Prostate gland (tissue), 2 donors: ENCODE measurements at places on chromosomes 16 and 17. TPM values are rescaled to one million over a fixed set of nuclear protein-coding genes. Genes with fewer than 3 reads are reported as not detected.

- H3K36me3 ChIP-seq = no peaks in the 10 kb centered on the region
- no peak overlapping the region for H3K4me3 ChIP-seq
- H3K27me3 ChIP-seq = no peaks in the 10 kb centered on the region
- H3K4me1 ChIP-seq = peaks cover 17% of the 10 kb centered on the region
Observed at GRCh38 chr16:53083119-53083518, 28.3 kb downstream of the CHD9 start.

DNA sequence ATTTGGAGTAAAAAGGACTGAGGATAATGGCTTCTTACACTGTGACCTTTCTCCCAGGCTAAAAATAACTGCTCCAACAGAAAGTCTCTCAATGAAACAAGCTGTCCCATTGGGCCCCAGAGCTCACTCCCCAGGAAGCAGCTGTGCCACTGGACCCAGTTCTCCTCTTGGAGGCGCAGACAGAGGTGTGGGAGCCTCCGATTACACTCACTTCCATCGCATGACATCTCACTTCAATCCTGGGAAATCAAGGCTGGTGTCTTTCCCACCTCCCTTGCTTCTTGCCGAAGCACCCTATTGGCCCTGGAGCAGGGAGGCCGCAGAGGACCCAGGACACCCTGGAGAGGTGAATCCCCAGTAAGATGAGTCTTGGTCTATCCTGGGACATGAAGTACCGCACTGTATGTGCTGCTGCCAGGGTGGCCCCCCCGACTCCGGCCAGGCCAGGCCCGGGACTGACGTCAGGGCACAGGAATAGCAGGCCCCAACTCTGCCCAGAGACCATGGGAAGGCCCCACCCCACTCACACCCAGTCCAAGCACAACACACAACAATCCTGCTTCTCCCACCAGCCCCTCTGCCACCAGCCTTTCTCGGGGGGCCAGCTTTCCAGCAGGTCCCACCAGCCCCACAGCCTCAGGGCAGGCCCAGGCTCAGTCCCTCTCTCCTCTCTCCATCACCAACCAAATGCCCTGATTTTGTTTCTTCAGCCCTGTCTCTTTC is 29.5 kb downstream of the SRL start:
- H3K27ac ChIP-seq = peak overlapping the region; percentile 48
- no peak overlapping the region for H3K4me3 ChIP-seq
- DNase-seq = no peak
- H3K36me3 ChIP-seq = no peaks in the 10 kb centered on the region
- H3K4me1 ChIP-seq = no peaks in the 10 kb centered on the region

The TMEM114 gene
- not detected for total RNA-seq

The ZNF213 gene
- 28.1 TPM for total RNA-seq

DNA sequence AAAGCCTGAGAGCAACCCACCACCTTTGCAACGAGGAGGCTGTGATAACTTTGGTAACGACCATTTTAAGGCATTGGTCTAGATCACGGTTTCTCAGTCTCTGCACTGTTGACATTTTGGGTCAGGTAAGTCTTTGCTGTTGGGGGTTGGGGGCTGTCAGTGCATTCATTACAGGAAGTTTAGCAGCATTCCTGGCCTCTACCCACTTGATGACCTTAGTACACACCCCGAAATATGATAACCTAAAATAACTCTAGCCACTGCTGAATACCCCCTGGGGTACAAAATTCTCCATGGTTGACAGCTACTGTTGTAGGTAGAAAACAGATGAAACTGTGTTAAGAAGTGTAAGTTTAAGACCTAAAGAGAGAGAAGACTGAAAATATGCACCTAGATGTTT is 36.3 kb downstream of the ADAMTS18 start:
- DNase-seq = no peak
- no peaks in the 10 kb centered on the region for H3K4me1 ChIP-seq
- no peaks in the 10 kb centered on the region for H3K27me3 ChIP-seq
- H3K27ac ChIP-seq = no peak overlapping the region
- H3K4me3 ChIP-seq = no peak overlapping the region

DNA sequence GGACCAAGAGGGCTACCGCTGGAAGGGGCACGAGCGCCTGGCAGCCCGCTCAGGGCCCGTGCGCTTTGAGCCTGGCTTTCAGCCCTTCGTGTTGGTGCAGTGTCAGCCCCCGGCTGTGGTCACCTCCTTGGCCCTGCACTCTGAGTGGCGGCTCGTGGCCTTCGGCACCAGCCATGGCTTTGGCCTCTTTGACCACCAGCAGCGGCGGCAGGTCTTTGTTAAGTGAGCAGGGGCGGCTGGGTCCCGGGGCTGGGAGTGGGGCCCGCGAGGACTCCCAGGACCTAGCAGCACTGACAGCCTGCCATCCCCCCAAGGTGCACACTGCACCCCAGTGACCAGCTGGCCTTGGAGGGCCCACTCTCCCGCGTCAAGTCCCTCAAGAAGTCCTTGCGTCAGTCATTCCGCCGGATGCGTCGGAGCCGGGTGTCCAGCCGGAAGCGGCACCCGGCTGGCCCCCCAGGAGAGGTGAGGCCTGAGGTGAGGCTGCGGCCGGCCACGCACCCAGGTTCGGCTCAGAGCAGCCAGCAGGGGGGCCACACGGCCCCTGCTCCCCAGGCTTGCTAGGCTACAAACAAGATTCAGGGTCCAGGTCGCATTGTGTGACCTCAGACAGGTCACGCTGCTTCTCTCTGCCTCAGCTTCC is 17.4 kb upstream of the MYO15B start:
- H3K4me1 ChIP-seq = no peaks in the 10 kb centered on the region
- H3K4me3 ChIP-seq = no peak overlapping the region
- H3K27me3 ChIP-seq = no peaks in the 10 kb centered on the region

GRCh38 chr16:53099318-53100130 is 44.7 kb downstream of the CHD9 start:
- H3K4me3 ChIP-seq = peak overlapping the region; percentile 28
- H3K36me3 ChIP-seq = no peaks in the 10 kb centered on the region
- H3K27me3 ChIP-seq = no peaks in the 10 kb centered on the region
- peak overlapping the region; percentile 91 for H3K27ac ChIP-seq
